ENCODE measurements at places on chromosomes 1 and 21. TPM values are rescaled to one million over a fixed set of nuclear protein-coding genes. Genes with fewer than 3 reads are reported as not detected.

The FCMR gene
- 0.58 TPM for total RNA-seq

DNA sequence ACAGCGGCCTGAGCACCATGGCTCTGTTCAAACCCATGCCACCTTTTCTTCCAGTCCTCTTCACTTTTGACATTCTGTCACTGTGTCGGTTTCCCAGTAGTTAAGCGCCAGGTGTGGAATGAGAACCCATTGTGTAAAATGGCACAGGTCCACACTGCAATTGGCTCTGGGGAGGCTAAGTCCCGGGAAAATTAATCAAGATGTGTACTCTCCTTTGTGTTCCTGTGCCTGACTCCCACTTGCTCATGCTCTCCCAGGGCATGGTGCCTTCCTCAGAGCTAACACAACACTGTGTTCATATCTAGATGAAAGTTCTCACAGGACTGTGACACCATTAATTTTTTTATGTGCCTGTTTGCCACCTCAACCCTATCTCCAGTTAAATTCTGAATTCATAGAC, 59.0 kb upstream of the BTG3 start:
- no peaks in the 10 kb centered on the region for H3K4me1 ChIP-seq
- DNase-seq: no peak
- H3K27ac ChIP-seq: no peak overlapping the region
- H3K27me3 ChIP-seq: no peaks in the 10 kb centered on the region
- H3K4me3 ChIP-seq: no peak overlapping the region

- H3K4me3 ChIP-seq: no peak overlapping the region
- peaks cover 10% of the 10 kb centered on the region for H3K27me3 ChIP-seq
- H3K36me3 ChIP-seq: peaks cover 36% of the 10 kb centered on the region
- H3K27ac ChIP-seq: no peak overlapping the region
These were observed 4.4 kb downstream of the COL16A1 start for GRCh38 chr1:31699341-31699891.

GRCh38 chr1:2044510-2045319, 5.5 kb upstream of the PRKCZ start:
- peak; percentile 75 for DNase-seq
- peak overlapping the region; percentile 15 for H3K4me3 ChIP-seq
- peaks cover 46% of the 10 kb centered on the region for H3K27me3 ChIP-seq

- no peaks in the 10 kb centered on the region for H3K4me1 ChIP-seq
- H3K27ac ChIP-seq: no peak overlapping the region
- H3K27me3 ChIP-seq: no peaks in the 10 kb centered on the region
- no peak for DNase-seq
These were observed 13.4 kb upstream of the B3GALT5 start for GRCh38 chr21:39599191-39599970.

DNA sequence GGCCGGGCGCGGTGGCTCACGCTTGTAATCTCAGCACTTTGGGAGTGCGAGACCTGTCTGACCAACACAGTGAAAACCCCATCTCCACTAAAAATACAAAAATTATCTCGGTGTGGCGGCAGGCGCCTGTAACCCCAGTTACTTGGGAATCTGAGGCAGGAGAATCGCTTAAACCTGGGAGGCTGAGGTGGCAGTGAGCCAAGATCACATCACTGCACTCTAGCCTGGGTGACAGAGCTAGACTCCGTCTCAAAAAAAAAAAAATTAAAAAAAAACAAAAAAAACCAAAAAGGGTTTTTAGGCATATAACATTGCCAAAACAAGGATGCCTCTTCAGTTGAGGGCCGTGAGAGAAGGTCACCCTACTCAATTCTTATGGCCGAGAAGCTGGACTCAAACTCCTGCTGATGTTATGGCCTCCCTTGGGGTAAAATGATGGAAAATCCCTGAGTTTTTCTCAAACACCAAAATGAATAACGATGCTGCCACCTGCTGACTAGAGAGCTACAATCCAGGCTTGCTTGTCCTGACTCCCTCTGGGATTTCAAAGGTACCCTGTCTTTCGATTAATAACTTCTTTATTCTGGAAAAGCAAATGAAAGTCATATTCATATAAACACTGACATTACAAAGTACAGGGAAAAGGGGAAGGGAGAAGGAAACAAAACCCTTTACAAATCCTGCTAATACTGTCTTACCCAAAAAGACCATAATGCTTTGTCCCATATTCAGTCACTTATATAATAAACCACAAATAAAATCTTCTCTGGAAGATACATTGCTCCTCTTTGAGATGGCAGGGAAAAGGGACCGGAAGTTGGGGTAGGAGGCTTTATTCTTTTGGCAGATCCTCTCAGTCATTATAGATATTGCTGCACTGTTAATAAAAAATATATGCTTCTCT, 10.7 kb downstream of the RAB42 start:
- peaks cover 54% of the 10 kb centered on the region for H3K36me3 ChIP-seq
- peaks cover 5% of the 10 kb centered on the region for H3K4me1 ChIP-seq
- no peaks in the 10 kb centered on the region for H3K27me3 ChIP-seq
- peak overlapping the region; percentile 13 for H3K27ac ChIP-seq
- H3K4me3 ChIP-seq: no peak overlapping the region

- H3K4me1 ChIP-seq: no peaks in the 10 kb centered on the region
- H3K4me3 ChIP-seq: no peak overlapping the region
- H3K27ac ChIP-seq: no peak overlapping the region
- DNase-seq: peak; percentile 59
These were observed 492.4 kb upstream of the NFIA start for GRCh38 chr1:60589916-60590315.
